ENCODE measurements at places on chromosomes 5 and 9. TPM values are rescaled to one million over a fixed set of nuclear protein-coding genes. Genes with fewer than 3 reads are reported as not detected.

The TCERG1 gene
- 184 TPM for polyA plus RNA-seq

The TMED9 gene
- 139 TPM for polyA plus RNA-seq

The IL4 gene
- 0.57 TPM for polyA plus RNA-seq

The PRUNE2 gene
- 16.4 TPM for polyA plus RNA-seq

The CARD9 gene
- 1.8 TPM for polyA plus RNA-seq

The GABRB2 gene
- polyA plus RNA-seq, result 2.5 TPM

The WHRN gene
- 12.4 TPM for polyA plus RNA-seq

The ROPN1L gene
- 0.95 TPM for polyA plus RNA-seq

The PSMD5 gene
- polyA plus RNA-seq, result 38.7 TPM

The CRHBP gene
- 24.2 TPM for polyA plus RNA-seq

The HSPB3 gene
- polyA plus RNA-seq, result not detected

The PCDHA3 gene
- 0.47 TPM for polyA plus RNA-seq

- no peak for DNase-seq
Measured at GRCh38 chr5:92580814-92581213, 1000.2 kb downstream of the NR2F1-AS1 start.

DNA sequence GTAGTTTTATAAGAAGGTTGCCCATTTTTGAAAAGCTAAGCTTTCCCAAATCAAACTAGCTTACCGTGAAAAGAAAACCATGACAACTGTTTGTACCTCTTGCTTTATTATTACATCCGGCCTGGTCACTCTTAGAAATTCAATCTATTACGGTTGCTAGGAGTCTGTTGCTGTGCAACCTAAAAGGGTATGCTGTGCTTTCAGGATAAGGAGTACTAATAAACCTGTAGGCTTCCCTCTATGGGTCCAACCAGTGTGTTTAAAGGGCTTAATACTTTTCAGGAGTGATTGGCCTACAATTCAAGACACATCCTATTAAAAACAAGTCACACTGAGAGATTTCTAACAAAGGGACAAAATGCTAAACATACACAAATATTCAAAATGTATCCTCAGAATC is 27.1 kb downstream of the RFX3 start:
- DNase-seq, result no peak

- DNase-seq, result no peak
Measured at GRCh38 chr5:23825196-23825595, 317.8 kb downstream of the PRDM9 start.

DNA sequence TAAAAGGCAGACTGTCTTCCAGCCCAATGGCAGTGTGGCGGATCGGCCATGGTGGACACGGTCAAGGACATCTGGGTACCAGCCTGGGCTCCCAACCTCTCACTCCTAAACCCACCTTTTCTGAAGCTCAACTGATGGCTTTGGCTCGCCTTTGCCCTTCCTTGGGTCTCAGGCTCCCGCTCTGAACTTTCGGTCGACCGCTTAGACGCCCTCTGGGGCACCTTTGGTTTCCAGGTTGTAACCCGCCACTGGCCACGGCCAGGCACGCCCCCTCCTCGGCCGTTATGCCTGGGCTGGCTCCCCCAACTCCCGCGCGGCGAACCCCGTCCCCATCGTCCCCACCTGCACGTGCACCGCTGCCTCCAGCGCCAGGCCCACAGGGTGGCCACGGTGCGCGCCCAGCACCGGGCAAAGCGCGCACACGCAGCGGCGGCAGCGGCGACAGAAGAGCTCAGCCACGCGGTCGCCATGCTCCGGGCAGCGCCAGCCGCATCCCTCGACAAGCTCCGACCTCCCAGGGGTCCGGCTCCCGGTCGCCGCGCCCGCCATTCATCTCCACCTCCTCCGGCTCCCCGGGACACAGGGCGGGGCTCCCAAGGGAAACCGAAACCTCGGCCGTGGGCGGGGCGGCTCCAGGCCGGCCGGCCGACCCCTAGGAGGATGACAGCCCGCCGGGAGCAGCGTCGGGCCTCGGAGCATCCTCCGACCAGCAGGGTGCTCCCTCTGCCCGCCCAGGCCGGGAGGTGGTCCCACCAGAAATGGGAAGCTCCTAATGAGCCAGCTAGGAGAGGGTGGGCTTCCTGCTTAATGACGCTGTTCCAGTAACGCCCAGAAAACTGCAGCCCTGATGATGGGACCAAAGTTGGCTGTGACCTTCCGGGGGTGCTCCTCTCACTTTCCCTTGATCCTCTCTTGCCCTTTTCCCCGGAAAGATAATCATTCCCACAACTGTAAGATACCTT is at the start of gene TRIM14:
TRIM14 (minus strand) TSS at position 583 of the 962 bp plus-strand sequence; CDS start at position 549, 34 bp downstream.
- peak; percentile 41 for DNase-seq

DNA sequence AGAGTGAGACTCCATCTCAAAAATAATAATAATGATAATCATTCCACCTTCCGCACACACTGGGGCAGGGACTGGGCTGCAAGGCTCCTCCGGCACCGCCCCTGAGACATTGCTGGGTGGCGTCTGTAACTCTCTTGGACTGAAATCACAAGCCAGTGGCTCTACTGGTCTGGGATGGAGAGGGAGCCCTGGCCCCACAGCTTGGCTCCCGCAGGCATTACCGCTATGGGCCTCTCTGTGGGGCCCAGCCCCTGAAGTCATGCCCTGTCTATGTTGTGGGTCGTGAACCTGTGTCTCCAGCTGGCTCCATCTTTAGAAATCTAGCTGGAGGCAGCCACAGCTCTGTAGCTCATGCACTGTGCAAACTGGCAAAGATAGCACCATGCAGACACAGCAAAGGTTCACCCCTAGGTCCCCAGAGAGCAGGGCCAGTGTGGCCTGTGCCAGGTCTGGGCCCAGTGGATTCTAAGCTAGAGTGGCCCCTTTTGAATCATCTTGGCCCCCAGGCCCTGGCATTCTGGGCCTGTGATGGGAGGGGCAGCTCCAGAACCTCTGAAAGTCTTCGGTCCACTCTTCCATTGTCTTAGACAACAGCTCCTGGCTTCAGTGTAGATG is 36.1 kb upstream of the COL5A1 start:
- DNase-seq, result no peak

GRCh38 chr5:148778882-148779281 is 47.5 kb upstream of the ADRB2 start:
- DNase-seq, result no peak

GRCh38 chr5:136712628-136713027 is 347.3 kb upstream of the TRPC7 start:
- no peak for DNase-seq

DNA sequence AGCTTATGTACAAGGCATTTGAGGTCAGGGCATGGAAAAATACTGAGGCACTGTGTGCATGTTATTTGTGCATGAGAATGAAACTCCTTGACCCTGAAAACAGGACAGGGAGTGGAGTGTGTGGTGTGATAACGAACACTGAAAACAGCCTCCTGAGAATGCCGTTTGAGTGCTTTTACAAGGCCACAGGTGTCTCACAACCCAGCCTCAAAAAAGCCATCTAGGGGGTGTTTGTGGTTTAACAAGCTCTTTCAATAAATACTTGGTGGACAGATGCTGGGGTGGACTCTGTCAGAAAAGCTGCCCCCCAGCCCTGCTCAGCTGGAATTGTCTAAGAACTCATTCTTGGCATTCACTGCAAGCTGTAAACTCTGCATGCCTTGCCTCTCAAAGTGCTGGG is 94.0 kb upstream of the SLC25A48 start:
- DNase-seq, result no peak

- no peak for DNase-seq
Measured at GRCh38 chr5:164345173-164345849, 839.9 kb downstream of the MAT2B start.

GRCh38 chr5:107673368-107674136 is 2.8 kb upstream of the EFNA5 start:
- peak; percentile 89 for DNase-seq

DNA sequence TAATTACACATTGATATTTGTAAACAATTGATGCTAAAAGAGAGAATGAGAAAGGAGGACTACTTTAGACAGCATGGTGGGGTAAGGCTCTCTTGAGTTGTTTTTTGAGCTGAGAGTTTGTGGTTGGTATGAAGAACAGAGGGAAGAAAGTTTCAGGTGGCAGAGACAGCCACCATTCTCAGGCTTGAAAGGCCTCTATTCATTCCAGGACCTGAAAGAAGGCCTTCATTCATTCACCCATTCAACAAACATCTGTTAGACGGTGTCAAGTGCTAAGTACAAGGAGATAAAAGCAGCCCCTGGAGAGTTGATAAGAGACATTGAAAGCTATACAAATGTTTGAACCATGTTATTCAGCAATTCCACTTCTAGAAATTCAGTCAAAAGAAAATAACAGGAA is 21.7 kb upstream of the ADAM19 start:
- no peak for DNase-seq

DNA sequence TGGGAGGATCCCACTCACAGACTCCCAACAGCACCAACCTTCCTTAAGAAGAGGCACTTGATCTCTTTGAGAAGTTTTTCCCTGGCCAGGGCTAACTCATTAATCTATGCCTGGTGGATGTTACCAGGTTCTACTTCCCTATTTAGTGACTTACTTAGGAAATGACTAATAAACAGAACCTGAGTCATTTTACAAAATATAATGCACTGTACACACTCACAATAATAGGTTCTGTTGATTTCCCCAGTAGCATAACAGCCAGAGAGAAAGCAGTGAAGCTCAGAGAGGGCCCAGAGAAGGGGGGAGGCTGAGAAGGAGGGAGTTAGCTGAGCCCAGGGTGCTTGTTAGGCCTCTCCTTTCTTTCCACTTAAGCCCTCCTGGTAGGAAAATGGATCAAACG is 27.1 kb downstream of the FRMD3 start:
- no peak for DNase-seq

GRCh38 chr5:109378095-109378494 is 31.7 kb downstream of the PJA2 start:
- DNase-seq, result no peak

- no peak for DNase-seq
Measured at GRCh38 chr5:35470866-35471265, 146.8 kb upstream of the SPEF2 start.

GRCh38 chr9:136515276-136515675 is 30.6 kb downstream of the NOTCH1 start:
- DNase-seq, result no peak

DNA sequence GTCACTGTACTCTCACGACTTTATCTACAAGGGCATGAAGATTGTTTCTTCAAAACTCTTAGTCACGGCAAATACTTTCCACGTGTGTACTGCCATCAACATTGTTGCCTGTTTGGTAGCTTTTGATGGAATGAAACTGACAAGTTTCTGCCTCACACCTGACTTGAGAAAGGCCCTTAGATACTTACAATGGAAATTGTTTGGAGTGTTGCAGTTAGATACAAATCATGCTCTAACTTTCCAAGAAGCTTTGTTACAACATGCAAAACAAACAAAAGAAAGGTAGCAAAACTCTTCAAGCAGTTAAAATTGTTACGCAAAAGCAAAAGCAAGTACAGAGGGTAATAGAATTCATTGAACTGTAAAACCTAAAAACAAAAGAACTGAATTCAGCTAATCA is 91.1 kb upstream of the TLE4 start:
- DNase-seq, result no peak

- no peak for DNase-seq
Measured at GRCh38 chr5:126814721-126815404, 37.9 kb downstream of the LMNB1 start.

DNA sequence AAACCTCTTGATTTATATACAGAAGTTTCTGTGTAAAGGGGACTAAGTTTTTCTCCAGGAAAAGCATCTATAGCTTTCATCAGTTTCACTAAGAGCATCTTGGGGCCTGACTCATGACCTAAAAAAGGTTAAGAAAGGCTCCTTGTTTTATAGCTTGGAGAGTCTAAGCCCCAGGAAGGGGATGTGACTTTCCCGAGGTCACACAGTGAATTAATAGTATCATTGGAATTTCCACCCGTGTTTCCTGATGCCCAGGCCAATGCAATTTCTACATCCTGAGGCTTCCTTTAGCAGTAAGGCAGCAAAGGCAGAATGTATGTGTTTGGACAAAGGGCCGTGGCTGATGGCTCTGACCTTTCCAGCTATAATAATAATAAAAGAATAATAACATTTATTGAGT is 8.6 kb downstream of the MORN5 start:
- DNase-seq, result no peak

- no peak for DNase-seq
Measured at GRCh38 chr5:82723168-82723567, 354.0 kb downstream of the TMEM167A start.

GRCh38 chr5:54302267-54302687 is 8.1 kb downstream of the ARL15 start:
- no peak for DNase-seq

GRCh38 chr9:37381094-37381741 is 41.3 kb upstream of the GRHPR start:
- no peak for DNase-seq

- no peak for DNase-seq
Measured at GRCh38 chr9:127977009-127977883, 3.5 kb downstream of the EEIG1 start.

DNA sequence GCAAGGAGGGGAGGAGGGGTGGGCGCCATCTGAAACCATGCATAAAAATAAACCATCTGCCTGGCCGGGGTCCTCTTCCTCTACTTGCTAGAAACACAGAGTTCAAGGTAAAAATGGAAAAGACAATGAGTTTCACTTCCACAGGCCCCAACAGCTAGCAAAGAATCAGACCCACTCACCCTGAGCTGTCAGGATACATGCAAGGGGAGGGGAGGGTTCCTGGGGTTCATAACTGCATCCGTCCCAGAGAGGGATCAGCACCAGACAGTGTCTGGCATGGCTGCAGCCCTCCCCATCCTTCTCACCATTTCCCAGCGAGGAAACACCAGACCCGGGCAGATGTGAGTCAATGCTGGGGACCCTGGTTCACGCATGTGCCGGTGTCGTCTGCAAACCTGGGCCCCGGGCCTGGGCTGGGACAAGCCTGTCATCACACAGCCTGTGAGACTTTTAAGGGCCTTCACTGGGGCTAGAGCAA is 55.4 kb downstream of the SEMA4D start:
- DNase-seq, result no peak

GRCh38 chr5:123976379-123977033 is 464.5 kb downstream of the CSNK1G3 start:
- no peak for DNase-seq

- no peak for DNase-seq
Measured at GRCh38 chr9:113715086-113715485, 161.0 kb upstream of the ZNF618 start.

GRCh38 chr5:132658381-132659302 is 669 bp downstream of the IL13 start:
- DNase-seq, result no peak

- peak; percentile 82 for DNase-seq
Measured at GRCh38 chr5:83471405-83472212, at the start of gene VCAN. TSS of gene VCAN (plus strand) at chr5:83471744. CDS start at chr5:83483519, 11,775 bp downstream.

Measured in left kidney (tissue), 8 donors.